ENCODE measurements at places on chromosomes 4 and X.

GRCh38 chr4:168524006-168524405, 27.2 kb downstream of the PALLD start:
- no peak for DNase-seq

- no peak for DNase-seq
Measured at GRCh38 chr4:34615315-34615714, 1629.0 kb downstream of the ARAP2 start.

DNA sequence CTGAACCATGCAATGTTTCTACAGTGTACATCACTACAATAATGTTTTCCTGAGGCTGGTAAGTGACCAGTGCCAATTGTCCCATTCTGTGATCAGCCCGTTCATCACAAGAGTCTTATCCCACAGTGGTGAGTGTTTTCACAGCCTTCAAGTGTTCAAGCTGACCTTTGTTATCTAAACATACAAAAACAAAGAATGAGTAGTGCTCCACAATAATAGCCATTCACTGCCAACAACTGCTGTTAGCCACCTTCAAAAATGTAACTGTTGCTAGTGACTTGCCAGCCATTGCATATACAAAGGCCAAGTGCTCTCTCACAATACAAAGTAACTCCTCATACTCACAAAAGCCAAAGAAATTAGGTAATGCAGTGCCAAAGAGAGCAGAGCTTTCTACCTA, 1084.1 kb downstream of the FAM133A start:
- no peak for DNase-seq

DNA sequence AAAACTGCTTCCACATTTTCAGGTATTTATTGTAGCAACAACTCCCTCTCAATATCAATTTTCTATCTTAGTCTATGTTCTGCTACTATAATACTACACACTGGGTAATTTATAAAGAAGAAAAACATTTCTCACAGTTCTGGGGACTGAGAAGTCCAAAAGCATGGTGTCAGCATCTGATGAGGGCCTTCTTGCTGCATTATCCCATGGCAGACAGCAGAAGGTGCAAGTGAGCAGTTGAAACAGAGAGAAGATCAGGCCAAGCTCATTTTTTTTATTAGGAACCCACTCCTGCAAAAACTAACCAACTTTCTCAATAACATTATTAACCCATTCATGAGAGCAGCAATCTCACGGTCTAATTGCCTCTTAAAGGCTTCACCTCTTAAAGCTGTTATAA, 376.0 kb downstream of the RAB28 start:
- no peak for DNase-seq

DNA sequence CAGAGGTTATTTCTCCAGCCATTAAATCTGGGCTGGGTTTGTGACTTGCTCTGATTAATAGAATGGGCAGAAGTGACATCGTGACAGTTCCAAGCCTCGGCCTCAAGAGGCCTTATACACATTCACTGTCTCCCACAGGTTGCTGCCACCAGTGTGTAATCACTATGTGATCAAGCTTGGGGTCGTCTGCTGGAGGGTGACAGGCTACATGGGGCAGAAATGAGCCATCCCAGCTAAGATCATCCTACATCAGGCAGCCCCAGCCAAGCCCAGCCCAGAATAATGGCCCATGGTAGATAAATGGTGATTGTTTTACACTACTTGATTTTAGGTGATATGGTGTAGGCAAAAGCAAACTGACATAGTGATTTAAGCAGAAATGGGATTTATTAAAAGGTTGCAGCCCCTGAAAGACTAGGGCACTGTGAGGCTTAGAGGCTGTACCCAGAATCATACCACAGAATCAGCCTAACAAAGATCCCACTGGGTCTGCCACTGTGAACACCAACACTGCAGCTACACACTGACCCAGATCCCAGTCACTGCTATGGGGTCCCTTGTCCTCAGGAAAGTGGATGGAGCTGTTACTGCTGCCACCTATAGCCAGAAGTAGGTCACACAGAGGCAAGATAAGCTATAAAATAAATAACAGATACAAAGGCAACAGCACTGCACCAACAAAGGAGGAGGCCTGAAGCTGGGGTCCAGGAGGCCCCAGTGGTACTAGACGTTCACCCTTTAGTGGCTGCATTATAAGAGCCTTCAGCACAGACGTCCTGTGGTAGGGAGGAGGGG, 159.6 kb upstream of the RBPJ start:
- DNase-seq, result no peak

DNA sequence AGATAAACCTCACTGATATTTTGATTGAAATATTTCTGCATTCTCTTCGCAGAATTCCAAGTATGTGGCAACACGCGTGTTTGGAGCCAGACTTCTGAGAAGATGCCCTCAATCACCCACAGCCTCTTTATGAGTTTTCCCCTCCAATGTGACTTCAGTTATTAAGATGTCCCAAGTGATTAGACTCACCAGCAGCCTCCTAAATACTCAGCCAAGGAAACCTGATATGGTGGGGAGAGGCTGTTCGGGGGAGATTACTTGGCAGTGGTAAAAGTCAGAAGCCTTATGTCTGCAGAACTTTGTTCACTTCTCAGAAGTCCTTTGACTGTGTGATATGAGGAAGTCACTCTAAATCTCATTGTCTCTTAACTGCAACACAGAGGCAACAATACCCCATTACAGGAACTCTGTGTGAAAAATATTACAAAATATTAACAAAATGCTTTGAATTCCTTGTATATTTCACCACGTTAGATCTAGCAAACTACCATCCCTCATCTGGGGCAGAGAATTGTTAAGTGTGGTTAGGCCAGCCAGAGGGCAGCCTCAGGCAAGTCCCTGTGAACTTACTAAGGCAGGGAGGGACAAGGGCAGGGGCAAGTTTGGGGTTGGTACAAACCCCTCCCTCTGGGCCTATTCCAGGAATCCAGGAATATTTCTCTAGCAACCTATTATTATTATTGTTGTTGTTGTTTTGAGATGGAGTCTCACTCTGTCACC, 151.4 kb upstream of the USP9X start:
- DNase-seq, result no peak

GRCh38 chr4:156870131-156870530, 101.5 kb downstream of the PDGFC start:
- DNase-seq, result no peak

- DNase-seq, result no peak
Measured at GRCh38 chrX:102044496-102044895, 81.0 kb upstream of the TCEAL2 start.

GRCh38 chr4:100379583-100380105, 138.2 kb downstream of the EMCN start:
- DNase-seq, result no peak

GRCh38 chr4:14539246-14539645, 463.0 kb upstream of the CPEB2 start:
- DNase-seq, result no peak

Data from amygdala (tissue), 56 donors.